ENCODE measurements at places on chromosomes 7 and 10. TPM values are rescaled to one million over a fixed set of nuclear protein-coding genes. Genes with fewer than 3 reads are reported as not detected.

DNA sequence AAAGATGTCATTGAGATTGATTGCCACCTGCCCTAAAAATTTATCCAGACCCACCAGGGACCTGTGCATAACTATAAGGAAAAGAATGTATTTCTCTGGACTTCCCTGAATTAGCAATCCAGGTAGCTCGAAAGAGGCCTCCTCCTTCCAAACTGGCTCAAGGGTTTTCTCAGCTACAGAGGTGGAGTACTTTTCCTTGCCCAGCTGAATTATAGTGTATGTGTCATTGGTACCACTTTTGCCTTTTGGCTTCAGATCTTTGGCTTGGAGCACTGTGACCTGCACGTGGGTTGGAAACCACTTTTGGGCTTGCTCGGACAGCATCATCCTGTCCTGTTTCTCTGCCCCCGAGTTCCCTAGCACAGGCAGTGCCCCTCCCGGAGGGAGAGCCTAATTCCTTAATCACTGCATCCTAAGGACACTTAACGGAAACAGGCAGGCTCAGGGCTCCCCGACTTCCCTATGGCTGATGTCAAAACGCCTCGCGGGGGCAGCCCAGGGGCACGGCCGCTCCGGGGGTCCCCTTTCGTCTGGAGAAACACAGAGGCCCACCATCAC lies 825 bp downstream of the RAB11FIP2 start:
- no peaks in the 10 kb centered on the region for H3K27me3 ChIP-seq
- H3K36me3 ChIP-seq: no peaks in the 10 kb centered on the region
- peak overlapping the region; percentile 87 for H3K4me3 ChIP-seq
- DNase-seq: peak; percentile 12

Gene HYAL4
- polyA plus RNA-seq: not detected

DNA sequence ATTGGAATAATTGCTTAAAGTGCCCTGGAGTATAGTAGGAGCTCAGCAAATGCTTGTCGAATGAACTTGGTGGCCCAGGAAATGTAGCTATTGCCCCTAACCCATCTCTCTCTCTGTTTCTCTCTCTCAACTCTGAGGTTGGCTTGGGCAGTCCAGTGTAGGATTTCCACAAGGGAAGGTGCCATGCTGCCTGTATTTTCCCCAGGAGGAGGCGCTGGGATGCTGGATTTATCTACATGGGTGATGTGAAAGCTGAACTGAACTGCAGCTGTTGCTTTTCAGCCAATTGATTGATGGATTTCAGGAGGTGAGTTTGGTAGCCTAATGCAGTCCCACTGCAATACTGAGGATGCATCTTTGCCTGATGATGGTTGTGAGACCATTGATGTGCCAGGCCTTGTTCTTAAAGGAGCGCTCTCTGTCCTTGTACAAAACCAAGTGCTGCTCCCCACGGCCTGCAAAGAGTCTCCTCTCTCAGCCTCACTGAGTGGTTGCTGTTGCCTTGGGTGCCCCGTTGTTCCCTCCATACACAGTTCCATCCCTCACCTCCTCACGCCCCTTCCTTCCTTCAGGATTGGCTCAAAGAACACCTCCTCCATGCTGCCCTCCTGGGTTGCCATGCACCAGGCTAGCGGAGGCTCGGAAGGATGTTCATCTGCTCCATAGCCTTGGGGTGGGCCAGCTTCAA lies 200.6 kb downstream of the GLRX3 start:
- no peak overlapping the region for H3K4me3 ChIP-seq
- H3K27me3 ChIP-seq: no peaks in the 10 kb centered on the region
- H3K27ac ChIP-seq: no peak overlapping the region
- H3K36me3 ChIP-seq: no peaks in the 10 kb centered on the region

GRCh38 chr7:158186406-158186805 lies 401.2 kb downstream of the PTPRN2 start:
- DNase-seq: no peak
- H3K27ac ChIP-seq: no peak overlapping the region
- no peaks in the 10 kb centered on the region for H3K36me3 ChIP-seq
- H3K4me3 ChIP-seq: no peak overlapping the region
- H3K27me3 ChIP-seq: no peaks in the 10 kb centered on the region

Gene PAX2
- polyA plus RNA-seq: not detected
